ENCODE measurements at places on chromosomes 6 and 20. TPM values are rescaled to one million over a fixed set of nuclear protein-coding genes. Genes with fewer than 3 reads are reported as not detected.

The DPPA5 gene
- total RNA-seq: not detected

The SLC12A5 gene
- 0.06 TPM for total RNA-seq

The PGC gene
- total RNA-seq: not detected

The RNF217 gene
- total RNA-seq: 44.2 TPM

The SOX4 gene
- 16.2 TPM for total RNA-seq

The TRIM31 gene
- not detected for total RNA-seq

The HSPA1L gene
- total RNA-seq: 1.5 TPM

The RAB44 gene
- not detected for total RNA-seq

The WFDC13 gene
- total RNA-seq: not detected

The RNASET2 gene
- total RNA-seq: 43.8 TPM

The HTR1E gene
- not detected for total RNA-seq

The CRISP3 gene
- total RNA-seq: not detected

The VGLL2 gene
- total RNA-seq: not detected

The FLRT3 gene
- 0.06 TPM for total RNA-seq

The PAX1 gene
- not detected for total RNA-seq

The PSORS1C1 gene
- total RNA-seq: 0.92 TPM

The MOG gene
- total RNA-seq: not detected

The TAAR9 gene
- not detected for total RNA-seq

The PKIB gene
- 0.40 TPM for total RNA-seq

The FAM209B gene
- not detected for total RNA-seq

The RNF144B gene
- total RNA-seq: 2.1 TPM

The HEY2 gene
- total RNA-seq: 1.7 TPM

The KHDC1L gene
- total RNA-seq: not detected

The STK38 gene
- 19.0 TPM for total RNA-seq

The ULBP2 gene
- total RNA-seq: 7.0 TPM

The SEMG1 gene
- not detected for total RNA-seq

The CRISP2 gene
- total RNA-seq: not detected

The SPAG4 gene
- total RNA-seq: 5.2 TPM

The DAAM2 gene
- 13.6 TPM for total RNA-seq

The DUSP22 gene
- total RNA-seq: 18.4 TPM

The LGSN gene
- total RNA-seq: 0.12 TPM

The FAM184A gene
- 1.2 TPM for total RNA-seq

The DYNLT2 gene
- 1.1 TPM for total RNA-seq

The PBX2 gene
- 26.3 TPM for total RNA-seq

The PTGIS gene
- 321 TPM for total RNA-seq

The CYP39A1 gene
- total RNA-seq: 0.44 TPM

The HECA gene
- 26.7 TPM for total RNA-seq

The SLC17A2 gene
- total RNA-seq: not detected

The NKX2-2 gene
- not detected for total RNA-seq

The SIM1 gene
- total RNA-seq: not detected

The PPP1R14C gene
- 11.3 TPM for total RNA-seq

The MDFI gene
- 0.19 TPM for total RNA-seq

The C2 gene
- 2.8 TPM for total RNA-seq
